ENCODE measurements at places on chromosomes 4 and X.
A peak's percentile ranks its signal among the peaks of the same experiment; 100 is the strongest.

DNA sequence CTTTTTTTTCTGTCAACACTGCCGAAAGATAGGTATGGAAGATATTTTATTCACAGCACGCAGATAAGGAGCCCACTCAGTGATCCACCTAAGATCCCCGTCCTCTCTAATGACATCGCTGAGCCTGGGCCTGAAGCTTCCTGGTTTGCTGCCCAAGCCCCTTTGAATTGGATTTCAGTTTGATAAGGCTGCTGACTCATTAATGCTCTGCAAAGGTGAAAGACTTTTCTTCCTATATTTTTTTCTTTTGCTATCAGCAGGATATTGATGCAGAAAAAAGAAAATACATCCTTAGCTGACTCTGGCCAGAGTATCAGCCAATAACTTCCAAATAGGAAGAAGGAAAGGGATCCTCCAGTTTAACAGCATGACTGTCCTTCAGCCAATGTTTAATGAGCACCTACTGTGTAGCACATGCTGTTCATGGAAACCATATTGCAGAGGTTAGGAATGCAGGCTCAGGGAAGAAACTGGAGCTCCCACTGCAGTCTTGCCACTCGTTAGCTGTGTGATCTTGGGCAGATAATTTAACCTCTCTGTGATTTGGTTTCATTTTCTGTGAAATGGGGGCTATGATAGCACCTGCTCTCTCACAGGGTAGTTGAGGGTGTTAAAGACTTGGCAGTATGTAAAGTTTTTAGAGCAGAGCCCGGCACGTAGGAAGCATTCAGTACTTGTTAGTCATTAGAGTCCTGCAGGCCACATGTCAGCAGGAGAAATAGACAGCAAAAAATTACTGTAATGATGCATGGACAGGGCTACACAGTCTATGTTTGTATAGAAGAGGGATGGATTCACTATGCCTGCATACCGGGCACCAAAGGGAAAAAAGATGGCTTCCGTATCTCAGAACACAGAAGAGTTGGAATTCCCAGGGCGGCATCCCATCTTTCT, 39.3 kb downstream of the EVC start:
- DNase-seq = no peak

DNA sequence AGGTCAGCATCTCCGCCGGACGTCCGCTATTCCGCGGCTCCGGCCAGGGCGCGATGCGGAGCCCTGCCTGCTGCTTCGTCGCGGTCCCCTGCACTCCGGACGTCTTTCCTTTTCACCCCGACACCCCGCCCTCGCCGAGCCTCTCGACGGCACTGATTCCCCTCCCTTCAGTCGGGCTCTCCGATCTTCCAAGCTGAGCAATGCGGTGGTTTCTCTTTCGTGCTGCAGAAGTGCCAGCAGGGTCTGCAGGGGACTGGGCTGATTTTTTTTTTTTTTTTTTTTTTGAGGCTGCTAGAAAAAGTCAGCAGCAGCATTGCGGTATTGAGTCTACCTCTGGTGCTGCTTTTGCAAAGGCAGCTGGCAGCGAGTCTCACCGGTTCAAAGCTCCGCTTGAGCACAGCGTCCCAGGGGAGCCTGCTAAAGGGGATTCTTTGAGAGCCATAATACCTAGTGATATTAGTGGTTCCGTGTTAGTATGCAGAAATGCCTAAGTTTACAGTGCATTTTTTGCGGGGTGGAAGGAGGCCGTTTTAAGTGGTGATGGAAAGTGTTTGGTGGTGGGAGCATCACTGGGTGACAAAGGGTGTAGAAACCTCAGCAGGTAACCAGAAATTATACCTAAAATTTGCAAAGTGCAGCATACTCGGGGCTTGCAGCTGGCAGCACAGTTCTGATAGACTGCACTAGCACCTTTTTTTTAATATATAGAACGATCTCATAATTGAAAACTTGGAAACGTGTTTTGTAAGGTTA, 969 bp downstream of the STIM2 start:
- DNase-seq = peak; percentile 81

- DNase-seq = no peak
These were observed 343.9 kb downstream of the UNC5C start for GRCh38 chr4:95204873-95205272.

GRCh38 chrX:70592091-70592490, 147.5 kb downstream of the DLG3 start:
- no peak for DNase-seq

- no peak for DNase-seq
These were observed 2.4 kb upstream of the GDI1 start for GRCh38 chrX:154434394-154435168.

- no peak for DNase-seq
These were observed 116.6 kb upstream of the RAI2 start for GRCh38 chrX:17977696-17978095.

GRCh38 chrX:35665311-35665710, 132.8 kb upstream of the MAGEB16 start:
- no peak for DNase-seq

GRCh38 chr4:16659694-16660093, 238.8 kb downstream of the LDB2 start:
- DNase-seq = no peak

- DNase-seq = peak; percentile 7
These were observed at the start of gene SLC4A4 for GRCh38 chr4:71338846-71339593. SLC4A4 (plus strand) TSS chr4:71339020.

DNA sequence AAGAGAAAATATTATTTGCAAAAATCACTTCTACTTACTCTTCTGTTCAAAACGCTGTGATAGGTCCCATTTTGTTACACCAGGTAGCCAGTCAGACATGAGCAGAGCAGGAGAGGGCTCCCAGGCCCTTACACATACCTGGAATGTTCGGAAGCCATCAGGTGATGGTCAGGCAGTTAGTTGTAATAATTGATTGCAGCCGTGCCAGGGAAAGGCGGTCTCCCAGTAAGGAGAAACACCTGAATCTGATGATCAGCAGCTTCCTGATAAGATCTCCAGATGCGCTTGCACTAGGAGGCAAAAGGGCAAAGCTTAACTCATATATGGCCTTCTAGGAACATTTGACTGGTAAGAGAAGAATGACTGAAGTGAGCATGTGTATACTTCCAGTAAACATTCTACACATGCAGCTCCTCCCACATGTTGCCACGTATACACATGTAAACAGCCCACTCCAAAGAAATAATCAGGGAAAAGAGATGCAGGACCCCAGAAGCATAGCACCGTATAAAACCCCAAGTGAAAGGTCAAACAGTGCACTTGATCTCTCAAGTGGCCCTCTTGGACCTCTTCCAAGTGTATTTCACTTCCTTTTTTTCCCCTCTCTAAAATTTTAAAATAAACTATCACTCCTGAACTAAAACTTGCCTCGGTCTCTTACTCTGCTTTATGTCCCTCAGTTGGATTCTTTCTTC, 1338.0 kb downstream of the FSTL5 start:
- no peak for DNase-seq

- peak; percentile 50 for DNase-seq
These were observed 181.3 kb upstream of the STK26 start for GRCh38 chrX:131841496-131842437.

DNA sequence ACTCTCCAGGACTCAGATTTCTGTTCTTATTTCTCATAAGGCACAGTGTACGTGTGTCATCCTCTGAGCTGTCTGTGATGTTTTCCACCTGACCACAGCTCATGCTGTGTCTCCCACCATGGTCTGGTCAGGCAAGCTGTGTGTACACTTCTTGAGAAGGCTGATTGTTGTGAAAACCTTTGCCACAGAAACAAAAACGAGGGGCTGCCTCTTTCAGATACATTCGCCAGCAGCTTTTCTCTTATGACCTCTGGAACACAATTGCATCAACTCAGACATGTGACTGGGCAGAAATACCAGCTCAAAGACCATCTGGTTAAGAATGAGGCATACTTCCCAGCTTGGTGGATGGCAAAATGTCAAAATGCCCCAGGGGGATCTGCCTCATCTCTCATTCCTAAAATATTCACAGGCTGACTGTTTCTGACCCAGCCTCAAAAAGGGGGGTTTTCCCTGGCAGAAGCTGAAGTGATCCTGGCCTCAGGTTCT, 46.1 kb downstream of the PGRMC2 start:
- DNase-seq = no peak

- no peak for DNase-seq
These were observed 39.4 kb downstream of the ZNF185 start for GRCh38 chrX:152937236-152937635.

- no peak for DNase-seq
These were observed 386.3 kb downstream of the ARHGAP24 start for GRCh38 chr4:85861064-85861765.

DNA sequence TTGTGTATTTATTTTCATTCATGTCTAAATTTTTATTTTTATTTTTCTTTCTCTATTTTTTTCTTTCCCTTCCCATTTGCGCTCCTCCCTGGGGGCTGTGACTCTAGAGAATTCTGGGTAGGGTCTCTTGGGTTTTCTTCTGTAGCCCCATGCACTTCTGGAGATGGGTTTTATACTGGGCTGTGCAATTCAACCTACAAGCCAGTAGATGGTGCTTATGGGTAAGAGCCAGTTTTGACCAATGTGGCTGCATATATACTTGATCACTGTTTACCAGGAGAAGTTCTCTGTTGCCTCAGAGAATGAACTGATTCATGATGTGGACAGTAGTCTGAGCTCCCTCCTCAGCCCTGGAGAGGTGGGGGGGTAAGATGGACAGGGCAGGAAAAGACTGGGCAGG, 614.6 kb downstream of the PCDH19 start:
- DNase-seq = no peak

- no peak for DNase-seq
These were observed 54.1 kb downstream of the ATRX start for GRCh38 chrX:77731821-77732419.

DNA sequence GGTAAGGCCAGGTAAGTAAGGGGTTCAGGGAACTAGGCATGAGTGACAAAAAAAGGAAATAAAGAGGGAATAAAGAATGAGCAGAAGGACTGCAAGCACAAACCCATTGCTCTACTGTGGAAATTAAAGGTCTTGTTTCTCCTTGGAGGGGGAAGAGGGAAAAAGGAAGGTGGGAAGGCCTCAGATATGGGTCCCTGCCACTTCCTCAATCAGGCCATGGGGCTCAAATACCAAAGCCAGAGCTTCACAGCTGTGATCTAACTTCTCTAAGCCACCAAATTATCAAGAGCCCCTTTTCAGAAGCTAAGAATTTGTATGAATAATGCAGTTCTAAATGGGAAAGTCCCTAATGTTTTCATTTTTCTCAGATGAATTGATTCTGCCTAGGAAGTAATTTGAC, 4.7 kb downstream of the USP51 start:
- no peak for DNase-seq

- DNase-seq = no peak
These were observed 50.1 kb downstream of the SRPX start for GRCh38 chrX:38170556-38170955.

DNA sequence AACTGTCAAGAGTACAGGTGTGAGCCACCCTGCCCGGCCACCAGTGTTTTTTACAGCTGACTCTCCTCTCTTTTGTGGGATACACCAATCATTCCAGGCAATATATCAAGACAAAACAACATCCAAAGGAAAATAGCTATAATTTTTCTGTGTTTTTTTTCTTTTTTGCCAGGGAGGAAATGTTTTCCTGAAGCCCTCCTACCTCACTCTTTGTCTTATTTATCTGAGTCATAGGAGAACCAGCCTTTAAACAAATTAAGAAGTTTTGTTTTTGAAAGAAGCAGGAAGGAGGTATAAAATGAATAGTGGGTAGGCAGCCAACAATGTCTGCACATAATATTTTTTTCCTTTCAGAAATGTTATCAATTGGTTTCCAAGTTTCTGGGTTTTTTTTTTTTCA, 493.9 kb downstream of the CCSER1 start:
- DNase-seq = no peak

DNA sequence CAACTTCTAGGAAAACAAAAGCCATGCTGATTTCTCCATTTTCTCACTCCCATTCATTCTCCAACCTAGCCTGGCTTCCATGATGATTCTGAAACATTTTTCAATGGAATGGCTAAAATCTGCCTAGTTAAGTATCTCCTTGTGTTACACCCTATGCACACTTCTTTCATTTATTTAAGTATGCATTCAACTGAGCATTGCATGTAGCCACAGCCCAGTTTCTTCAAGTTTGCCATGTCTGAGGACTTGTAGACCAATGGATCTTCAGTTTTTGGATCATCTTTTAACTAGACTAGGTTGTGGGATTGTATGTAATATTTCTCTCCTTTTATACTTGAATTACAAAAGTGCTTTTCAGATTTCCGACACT, 35.5 kb upstream of the MGST2 start:
- DNase-seq = no peak

GRCh38 chr4:13427599-13428325, 56.4 kb downstream of the RAB28 start:
- no peak for DNase-seq

DNA sequence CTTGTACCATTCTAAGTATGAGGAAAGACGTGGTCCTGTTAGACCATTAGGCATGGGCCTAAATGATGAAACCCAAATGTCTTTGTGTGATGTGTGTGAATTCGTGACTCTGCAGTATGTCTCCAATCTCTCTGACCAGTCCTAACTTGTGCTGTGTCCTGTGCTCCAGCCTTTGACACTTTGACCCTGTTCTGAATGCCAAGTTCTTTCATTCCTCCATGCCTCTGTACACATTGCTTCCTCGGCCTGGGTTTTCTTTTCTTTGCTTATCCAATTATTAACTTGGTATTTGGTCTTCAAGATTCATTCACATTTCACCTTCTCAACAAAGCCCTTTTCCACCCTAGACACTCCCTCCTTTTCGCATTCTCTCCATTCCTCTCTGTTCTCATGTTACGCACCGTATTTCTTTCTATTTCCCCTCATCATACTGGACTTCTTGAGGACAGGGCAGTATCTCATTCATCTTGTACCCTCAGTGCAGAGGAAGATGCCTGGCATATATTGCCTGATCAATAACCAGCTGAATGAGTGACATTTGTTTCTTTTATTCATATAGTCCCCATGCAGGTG, 138.7 kb downstream of the F11 start:
- DNase-seq = no peak

GRCh38 chrX:20140420-20140819, 1.2 kb downstream of the EIF1AX start:
- no peak for DNase-seq

GRCh38 chr4:65250916-65251315, 419.4 kb downstream of the EPHA5 start:
- no peak for DNase-seq

DNA sequence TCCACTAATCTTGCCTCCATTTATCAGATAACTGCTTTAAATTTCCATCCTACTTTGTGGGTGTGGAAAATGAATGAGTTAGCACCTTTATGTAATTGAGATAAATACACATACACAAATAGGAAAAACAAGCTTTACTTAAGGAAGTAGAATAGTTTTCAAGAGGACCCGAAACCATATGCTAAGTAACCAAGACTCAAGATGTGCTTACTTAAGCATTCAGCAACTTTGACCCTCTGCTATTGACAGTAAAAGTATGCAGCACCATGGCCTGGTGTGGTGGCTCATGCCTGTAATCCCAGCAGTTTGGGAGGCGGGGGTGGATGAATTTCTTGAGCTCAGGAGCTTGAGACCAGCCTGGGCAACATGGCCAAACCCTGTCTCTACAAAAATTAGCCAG, 29.9 kb downstream of the RNF175 start:
- no peak for DNase-seq

- no peak for DNase-seq
These were observed 55.3 kb upstream of the VCX start for GRCh38 chrX:7787714-7788113.

All from CD4-positive, alpha-beta T cell treated with Interleukin-15 for 4 hours (primary cell).